CD8-positive, alpha-beta memory T cell (primary cell): ENCODE measurements at places on chromosomes 16 and 17. TPM values are rescaled to one million over a fixed set of nuclear protein-coding genes. Genes with fewer than 3 reads are reported as not detected.

DNA sequence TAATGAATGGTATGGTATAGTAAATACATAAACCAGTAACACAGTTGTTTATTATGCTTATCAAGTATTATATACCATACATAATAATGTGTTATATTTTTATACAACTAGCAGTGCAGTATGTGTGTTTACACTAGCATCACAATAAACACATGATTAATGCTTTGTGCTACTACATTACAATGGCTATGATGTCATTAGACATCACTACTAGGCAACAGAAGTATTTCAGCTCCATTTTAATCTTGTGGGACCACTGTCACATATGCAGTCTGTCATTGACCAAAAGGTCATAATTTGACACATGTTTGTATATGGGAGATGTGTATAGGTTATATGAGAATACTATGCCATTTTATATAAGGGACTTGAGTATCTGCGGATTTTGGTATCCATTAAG is 32.7 kb downstream of the TRIM37 start:
- no peak for DNase-seq

- peak; percentile 28 for DNase-seq
These were observed 8.5 kb downstream of the OSBPL7 start for GRCh38 chr17:47813077-47813476.

- DNase-seq: no peak
These were observed 560 bp upstream of the RUSF1 start for GRCh38 chr16:31508706-31509195.

The SLC13A2 gene
- not detected for polyA plus RNA-seq

GRCh38 chr16:26031286-26031685 is 339.5 kb downstream of the HS3ST4 start:
- DNase-seq: no peak

The TPSG1 gene
- not detected for polyA plus RNA-seq

- no peak for DNase-seq
These were observed 6.1 kb upstream of the WIPI1 start for GRCh38 chr17:68463211-68464019.

The TMEM92 gene
- not detected for polyA plus RNA-seq

The SLC6A2 gene
- not detected for polyA plus RNA-seq

DNA sequence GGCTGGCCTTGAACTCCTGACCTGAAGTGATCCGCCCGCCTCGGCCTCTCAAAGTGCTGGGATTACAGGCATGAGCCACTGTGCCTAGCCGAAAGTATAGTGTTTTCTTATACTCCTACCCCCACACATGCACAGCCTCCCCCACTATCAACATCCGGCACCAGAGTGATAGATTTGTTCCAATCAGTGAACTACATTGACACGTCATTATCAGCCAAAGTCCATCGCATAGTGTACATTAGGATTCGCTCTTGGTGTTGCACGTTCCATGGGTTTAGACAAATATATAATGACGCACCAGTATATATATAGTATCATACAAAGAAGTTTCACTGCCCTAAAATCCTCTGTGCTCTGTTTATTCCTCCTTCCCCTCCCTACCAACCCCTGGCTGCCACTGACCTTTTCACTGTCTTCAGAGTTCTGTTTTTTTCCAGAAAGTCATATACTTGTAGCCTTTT is 11.9 kb upstream of the TM4SF5 start:
- DNase-seq: no peak

DNA sequence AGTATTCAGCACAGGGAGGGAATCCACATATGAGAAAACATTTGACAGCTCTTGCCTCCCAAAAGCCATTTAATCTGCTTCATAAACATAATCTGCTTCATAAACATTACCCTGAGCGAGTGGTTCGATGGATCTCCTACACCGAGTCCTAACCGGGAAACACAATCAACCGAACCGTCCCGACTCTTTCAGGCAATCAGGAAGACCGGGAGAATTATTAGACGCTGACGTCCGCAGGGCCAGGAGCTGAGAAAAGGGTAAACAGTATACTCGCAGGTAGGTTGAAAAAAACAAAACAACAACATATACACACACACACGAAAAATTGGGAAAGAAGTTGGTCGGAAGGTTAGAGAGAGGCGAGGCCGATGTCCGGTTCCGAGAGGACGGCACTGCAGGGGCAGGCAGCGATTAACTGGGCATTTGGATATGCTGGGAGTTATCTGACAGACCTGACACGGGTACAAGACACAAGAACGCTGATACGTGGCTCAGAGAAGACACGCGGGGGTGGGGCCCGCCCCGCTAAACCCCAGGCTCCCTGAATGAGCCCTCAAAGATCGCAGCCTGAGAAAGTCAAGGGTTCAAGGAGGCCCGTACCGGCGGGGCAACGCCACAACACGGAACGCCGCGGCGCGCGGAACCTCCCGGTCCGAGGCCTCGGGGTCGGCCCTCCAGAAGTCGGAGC is 585 bp downstream of the AP1G1 start:
- DNase-seq: no peak

- DNase-seq: no peak
These were observed 11.1 kb downstream of the ABR start for GRCh38 chr17:1168533-1169220.

DNA sequence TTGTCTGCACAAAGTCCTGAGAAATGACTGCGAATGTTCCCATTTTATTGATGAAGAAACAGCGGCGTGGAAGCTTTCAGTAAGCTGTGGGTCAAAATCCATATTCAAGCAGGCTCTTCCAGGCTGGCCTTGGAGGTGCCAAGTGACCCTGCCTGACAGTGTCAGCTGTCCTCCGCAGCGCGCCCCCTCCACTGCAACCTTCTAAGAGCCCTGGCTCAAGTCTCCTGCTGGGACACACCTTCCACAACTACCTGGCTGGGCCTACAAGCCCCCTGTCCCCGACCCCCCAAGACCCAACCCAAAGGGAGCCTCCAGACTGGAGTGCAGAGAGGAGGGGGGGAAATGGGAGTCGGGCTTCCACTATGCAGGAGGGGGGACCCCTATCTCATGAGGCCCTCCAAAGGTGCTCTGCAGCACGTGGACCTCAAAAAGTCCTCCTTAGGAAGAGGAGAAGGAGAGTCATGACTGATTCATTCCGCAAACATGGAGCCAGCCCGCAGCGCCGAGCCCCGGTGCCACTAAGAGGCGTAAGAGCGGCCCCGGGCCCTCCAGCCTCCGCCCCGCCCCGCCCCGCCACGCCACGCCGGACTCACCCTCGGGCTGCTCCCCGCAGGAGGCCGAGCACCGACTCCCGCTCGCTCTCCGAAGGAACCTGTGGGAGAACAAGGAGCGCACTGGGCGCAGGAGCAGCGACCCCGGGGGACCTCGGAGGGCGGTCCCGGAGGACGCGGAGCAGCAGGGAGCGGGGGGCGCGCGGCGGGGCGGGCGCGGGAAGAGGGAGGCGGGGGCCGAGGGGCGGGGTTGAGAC is 574 bp downstream of the MPP3 start:
- no peak for DNase-seq

DNA sequence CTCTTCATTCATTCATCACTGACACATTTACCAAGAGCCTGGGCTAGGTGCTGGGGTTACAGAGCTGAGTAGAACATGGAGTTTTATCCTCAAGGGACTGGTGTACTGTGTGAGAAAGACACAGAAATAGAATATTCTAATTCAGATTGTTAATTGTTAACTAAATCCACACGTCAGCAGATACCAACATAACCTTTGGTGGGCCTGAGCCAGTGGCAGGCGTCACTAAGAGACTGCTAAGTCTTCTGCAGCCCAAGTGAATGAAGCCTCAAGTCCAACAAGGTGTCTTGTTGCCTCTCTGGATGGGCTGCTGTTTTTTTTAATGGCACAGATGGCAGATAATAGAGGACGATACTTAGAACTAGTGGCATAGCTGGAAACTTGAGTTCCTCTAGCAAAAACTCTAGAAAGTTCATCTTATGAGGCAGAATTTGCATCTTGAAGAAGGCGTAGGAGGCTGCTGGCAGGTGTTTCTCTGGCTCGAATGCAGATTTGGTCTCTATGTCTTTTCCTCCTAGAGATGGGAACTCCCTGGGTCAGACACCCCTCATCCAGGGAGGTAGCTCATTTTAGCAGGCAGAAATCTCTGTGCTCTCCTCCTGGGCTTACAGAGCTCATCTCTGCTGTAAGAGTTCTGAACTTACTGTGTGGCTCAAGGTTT is 179.5 kb downstream of the NTN1 start:
- DNase-seq: peak; percentile 23

DNA sequence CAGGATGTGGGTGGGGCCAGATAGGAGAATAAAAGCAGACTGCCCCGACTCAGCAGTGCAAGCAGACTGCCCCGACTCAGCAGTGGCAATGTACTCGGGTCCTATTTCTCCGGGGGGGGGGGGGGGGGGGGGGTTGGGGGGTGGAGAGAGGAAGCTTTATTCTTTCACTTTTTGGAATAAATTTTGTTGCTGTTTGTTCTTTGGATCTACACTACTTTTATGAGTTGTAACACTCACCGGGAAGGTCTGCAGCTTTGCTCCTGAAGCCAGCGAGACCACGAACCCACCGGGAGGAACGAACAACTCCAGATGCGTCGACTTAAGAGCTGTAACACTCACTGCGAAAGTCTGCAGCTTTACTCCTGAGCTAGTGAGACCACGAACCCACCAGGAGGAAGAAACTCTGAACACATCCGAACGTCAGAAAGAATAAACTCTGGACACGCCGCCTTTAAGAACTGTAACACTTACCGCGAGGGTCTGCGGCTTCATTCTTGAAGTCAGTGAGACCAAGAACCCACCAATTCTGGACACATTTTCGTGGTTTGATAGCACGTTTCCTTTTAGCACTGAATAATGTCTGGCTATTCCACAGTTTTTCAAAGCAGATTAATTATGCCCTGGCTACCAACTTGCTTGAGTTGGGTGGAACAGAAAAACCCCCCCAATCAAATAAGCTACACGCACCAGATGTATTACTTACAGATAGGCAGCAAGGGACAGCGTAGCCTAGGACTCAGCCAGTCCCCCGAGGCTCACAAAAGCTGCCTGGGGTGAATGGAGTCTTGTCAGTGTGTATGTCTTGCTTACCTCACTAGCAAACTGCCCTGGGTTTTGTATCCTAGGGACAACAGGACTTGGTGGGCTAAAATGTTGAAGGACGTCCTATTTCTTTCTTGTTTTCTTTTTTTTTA is 11.9 kb downstream of the FZD2 start:
- no peak for DNase-seq

DNA sequence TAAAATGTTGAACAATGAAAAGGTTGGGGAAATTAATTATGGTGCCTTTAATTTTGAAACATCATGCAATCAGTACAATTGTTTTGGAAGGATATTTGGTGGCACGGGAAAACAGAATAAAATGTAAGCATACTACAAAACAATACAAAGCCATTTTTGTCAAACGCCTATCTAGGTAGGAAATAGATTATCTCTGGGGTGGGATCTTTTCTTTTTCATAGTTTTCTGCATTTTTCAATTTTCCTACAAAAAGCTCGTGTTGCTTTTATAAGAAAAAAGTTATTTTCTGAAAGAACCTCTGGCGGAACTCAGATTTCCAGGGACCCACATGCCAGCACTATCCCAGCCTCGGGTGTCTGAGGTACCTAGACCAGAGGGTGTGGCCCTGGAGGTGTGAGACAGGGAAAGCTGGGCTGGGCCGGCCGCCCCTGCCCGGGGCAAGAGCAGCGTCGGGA is 961 bp upstream of the MAP3K3 start:
- no peak for DNase-seq

The ZNF205 gene
- not detected for polyA plus RNA-seq

DNA sequence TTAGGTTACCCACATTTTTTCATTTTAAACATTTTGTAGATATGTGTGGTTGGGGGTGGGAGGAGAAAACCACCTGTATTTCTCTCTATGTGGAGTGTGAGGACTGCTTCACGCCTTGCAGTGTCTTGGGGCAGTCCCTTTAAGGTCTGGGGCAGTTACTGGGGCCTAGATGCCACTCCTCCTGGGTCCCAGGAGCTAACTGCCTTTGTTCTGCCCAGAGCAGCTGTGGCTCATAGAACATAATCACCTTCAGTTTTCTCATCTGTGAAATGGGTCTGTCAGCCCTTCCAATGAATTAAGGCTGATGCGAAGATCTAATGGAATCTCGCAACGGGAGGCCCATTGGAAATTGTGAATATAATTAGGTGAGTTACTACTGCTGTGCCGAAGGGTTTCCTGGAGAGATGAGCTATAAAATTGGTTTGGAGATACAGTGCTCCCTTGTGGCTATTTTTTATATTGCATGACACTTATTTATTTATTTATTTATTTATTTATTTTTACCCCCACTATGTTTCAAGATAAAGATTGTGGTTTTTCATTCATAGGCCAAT is 22.9 kb downstream of the DHRS7C start:
- DNase-seq: no peak

DNA sequence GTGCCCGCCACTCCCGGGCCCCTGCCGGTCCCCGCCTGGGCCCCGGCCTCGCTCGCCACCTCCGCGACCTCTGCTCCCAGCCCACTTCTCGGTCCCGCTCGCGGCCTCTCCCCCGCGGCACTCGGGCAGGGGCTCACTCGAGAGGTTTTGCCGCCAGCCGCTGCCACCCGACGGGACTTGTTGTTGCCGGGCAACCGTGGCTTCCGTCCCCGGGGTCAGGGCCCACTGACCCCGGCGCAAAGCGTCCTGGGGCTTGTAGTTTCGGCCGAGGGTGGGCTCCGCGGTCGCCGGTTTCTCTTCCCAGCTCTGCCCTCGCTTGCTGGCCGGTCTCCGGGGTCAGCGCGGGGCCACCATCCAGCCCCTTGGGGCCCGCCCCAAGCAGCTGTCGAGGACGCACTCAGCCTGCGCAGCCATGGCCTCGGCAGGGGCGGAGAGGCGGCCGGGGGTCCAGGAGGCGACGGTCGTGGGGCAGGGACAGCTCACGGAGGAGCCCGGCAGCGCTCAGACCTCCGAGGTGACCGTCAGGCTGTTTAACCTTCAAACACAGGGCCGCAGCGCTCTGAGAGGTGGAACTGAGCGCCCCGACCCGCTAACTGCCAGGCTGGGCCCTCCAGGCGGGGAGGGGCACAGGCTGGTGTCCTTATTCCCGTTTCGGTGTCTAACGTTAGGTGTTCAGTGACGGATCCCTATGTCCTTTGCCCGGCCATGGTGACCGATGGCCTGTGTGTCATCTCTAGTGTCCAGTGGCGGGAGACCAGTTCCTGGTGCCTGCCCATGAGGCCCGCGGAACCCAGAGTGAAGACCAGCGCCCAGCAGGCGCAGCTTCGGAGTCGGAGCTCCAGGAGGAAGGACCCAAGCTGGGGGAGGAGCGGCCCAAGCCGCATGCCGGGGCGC is at the start of the genes C16orf86 and ENKD1:
TSS of gene C16orf86 (plus strand) at position 256 of the 894 bp plus-strand sequence. CDS start at position 413, 157 bp downstream.
TSS of gene ENKD1 (minus strand) at position 192 of the 894 bp plus-strand sequence. CDS start 308 bp downstream, outside the sequence.
- peak; percentile 75 for DNase-seq

DNA sequence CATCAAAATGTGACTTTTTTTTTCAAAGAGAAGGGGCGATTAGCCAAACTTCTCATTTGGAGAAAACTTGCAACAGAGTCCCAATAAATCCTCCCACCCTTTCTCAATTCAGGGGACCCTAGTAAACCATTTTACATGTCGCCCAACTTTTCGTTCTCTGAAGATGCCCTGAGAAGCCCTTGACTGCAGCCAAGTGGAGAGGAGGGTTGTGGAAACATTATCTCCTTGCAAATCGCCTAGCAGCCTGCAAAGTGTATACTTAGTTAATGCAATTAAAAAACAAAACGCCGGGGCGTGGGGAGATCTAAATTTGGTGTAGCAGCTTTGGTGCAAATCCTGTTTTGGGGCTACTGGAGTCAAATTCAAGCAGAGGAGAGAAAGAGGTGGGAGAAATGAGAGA is 1.2 kb upstream of the SHISA9 start:
- DNase-seq: no peak
